Left kidney (tissue), 8 donors: ENCODE measurements at places on chromosomes 4 and X. TPM values are rescaled to one million over a fixed set of nuclear protein-coding genes. Genes with fewer than 3 reads are reported as not detected.

GRCh38 chr4:153448003-153448731 is 18.0 kb upstream of the TMEM131L start:
- peak; percentile 72 for DNase-seq

GRCh38 chr4:24488399-24489164 is 95.8 kb downstream of the DHX15 start:
- DNase-seq = peak; percentile 55

- DNase-seq = no peak
Measured at GRCh38 chr4:89212666-89213381, 94.8 kb downstream of the GPRIN3 start.

- no peak for DNase-seq
Measured at GRCh38 chr4:44668526-44668925, 9.7 kb upstream of the GUF1 start.

- DNase-seq = no peak
Measured at GRCh38 chr4:74111306-74111975, 12.4 kb upstream of the CXCL2 start.

GRCh38 chrX:22526339-22526738 is 253.6 kb downstream of the CBLL2 start:
- no peak for DNase-seq

Gene RGN
- 42.7 TPM for polyA plus RNA-seq

Gene ADGRL3
- polyA plus RNA-seq = 31.1 TPM
